ENCODE measurements at places on chromosomes 5 and 9. TPM values are rescaled to one million over a fixed set of nuclear protein-coding genes. Genes with fewer than 3 reads are reported as not detected.

Gene SOX30
- not detected for total RNA-seq

Gene FXN
- 5.9 TPM for total RNA-seq

Gene NTRK2
- 46.7 TPM for total RNA-seq

Gene MEIKIN
- not detected for total RNA-seq

Gene F2RL1
- 0.30 TPM for total RNA-seq

Gene PCDHGA3
- total RNA-seq: 8.5 TPM

Gene NME5
- total RNA-seq: 5.0 TPM

Gene TTC33
- total RNA-seq: 18.2 TPM

Gene RXRA
- 53.5 TPM for total RNA-seq

Gene AGXT2
- total RNA-seq: not detected

Gene MCCC2
- 31.5 TPM for total RNA-seq

Gene C9orf78
- total RNA-seq: 44.4 TPM

Gene SPINK13
- total RNA-seq: not detected

Gene PCDHB14
- 13.0 TPM for total RNA-seq

Gene CDC20B
- not detected for total RNA-seq

Gene ECSCR
- 41.0 TPM for total RNA-seq

Gene LVRN
- 15.9 TPM for total RNA-seq

Gene CATSPER3
- not detected for total RNA-seq

Gene SKP1
- 311 TPM for total RNA-seq

Gene CDH9
- not detected for total RNA-seq

Gene PAEP
- total RNA-seq: not detected

Gene NEUROG1
- not detected for total RNA-seq

Gene SPINK7
- not detected for total RNA-seq

Gene DDX4
- total RNA-seq: not detected

Gene IGFBPL1
- 0.60 TPM for total RNA-seq
